A549 treated with AZD2906 at 1 μM for 4 hours (cell line): ENCODE measurements at places on chromosomes 7 and 10. TPM values are rescaled to one million over a fixed set of nuclear protein-coding genes. Genes with fewer than 3 reads are reported as not detected.

RARRES2 gene
- total RNA-seq = not detected in 5 replicates

AGR3 gene
- total RNA-seq = 0.28 TPM in 1 of 5 replicates, not detected in the others

EBF3 gene
- total RNA-seq = 0.13 to 0.33 TPM (median 0.20 TPM) in 5 replicates

RRP12 gene
- total RNA-seq = 50.8 to 65.1 TPM (median 52.0 TPM) in 5 replicates

EPO gene
- 0.09 TPM in 1 of 5 replicates, not detected in the others for total RNA-seq

DDC gene
- total RNA-seq = 0.54 to 1.4 TPM (median 0.93 TPM) in 5 replicates

CCL24 gene
- 0.18 TPM in 1 of 5 replicates, not detected in the others for total RNA-seq

PGAM2 gene
- not detected in 5 replicates for total RNA-seq

LIPF gene
- total RNA-seq = not detected in 5 replicates

ADCYAP1R1 gene
- total RNA-seq = 0.03 to 0.07 TPM (median 0.03 TPM) in 4 of 5 replicates, not detected in the other

MDFIC gene
- total RNA-seq = 17.3 to 21.8 TPM (median 21.0 TPM) in 5 replicates

MYL7 gene
- total RNA-seq = not detected in 5 replicates
